ENCODE measurements at places on chromosomes 2 and 18.

DNA sequence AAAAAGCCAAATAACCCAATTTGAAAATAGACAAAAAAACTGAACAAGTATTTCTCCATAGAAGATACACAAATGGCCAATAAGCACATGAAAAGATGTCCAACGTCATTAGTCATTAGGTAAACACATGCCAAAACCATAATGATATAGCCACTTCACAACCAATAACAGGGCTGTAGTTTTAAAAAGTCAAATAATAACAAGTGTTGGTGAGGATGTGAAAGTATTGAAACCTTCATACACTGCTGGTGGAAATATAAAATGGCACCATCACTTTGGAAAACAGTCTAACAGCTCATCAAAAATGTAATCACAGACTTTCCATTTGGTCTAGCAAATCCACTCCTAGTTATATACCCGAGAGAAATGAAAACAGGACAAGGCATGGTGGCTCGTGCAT is 144.2 kb upstream of the CYP1B1 start:
- no peak for DNase-seq

- no peak for DNase-seq
Measured at GRCh38 chr18:50080316-50080715, 114.6 kb downstream of the MYO5B start.

GRCh38 chr18:79366177-79367094 is 29.3 kb upstream of the NFATC1 start:
- DNase-seq: no peak

DNA sequence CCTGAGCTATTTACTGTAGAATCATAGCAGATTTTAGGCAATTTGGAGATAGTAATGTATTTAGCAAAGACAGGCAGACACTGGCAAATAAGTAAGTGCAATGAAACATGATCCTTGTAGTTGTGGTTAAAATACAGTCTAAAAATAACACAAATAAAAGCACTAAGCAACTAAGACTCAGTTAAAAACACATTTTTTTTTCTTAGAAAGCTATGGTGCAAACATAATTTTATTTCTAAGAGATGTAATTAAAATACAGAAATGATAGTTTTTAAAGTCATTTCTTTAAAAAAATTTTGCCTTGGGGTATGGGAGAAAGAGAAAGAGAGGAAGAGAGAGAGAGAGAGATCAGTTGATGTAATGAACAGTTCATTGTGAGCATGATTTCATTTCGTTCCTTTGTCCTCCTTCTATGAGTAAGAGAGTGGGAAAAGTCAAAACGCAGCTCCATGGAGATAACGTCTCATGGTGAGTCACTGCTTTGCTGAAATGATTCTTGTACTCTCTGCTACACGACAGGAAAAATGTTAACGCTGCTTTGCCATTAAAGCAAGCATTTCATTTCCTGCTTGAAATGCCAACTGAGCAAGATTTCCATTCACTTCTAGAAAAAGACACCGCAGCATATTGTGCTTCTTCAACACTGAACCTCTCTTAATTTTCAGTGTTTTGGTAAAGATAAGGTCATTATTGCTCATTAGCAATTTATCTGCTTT is 61.3 kb upstream of the PGAP1 start:
- no peak for DNase-seq

GRCh38 chr18:32707147-32707546 is 65.7 kb downstream of the KLHL14 start:
- DNase-seq: no peak

- no peak for DNase-seq
Measured at GRCh38 chr2:118844261-118845004, 3.0 kb downstream of the EN1 start.

DNA sequence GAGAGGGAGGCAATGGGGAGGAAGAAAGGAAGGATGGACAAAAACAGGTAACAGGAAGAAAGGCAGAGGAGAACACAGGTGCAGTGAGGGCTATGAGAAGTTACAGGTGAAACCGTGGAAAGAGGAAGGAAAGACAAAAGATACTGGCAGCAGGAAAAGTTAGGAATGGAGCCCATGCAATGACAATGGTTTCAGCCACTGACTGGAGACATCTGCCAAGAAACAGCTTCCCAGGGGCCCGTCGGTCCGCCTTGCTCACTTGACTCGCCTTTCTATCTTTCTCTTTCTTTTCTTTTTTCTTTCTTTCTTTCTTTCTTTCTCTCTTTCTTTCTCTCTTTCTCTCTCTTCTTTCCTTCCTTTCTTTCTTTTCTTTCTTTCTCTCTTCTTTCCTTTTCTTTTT is 37.5 kb downstream of the ST8SIA5 start:
- DNase-seq: no peak

- no peak for DNase-seq
Measured at GRCh38 chr2:190062053-190062452, 476 bp downstream of the MSTN start.

- no peak for DNase-seq
Measured at GRCh38 chr2:172181840-172182239, 79.1 kb upstream of the DLX2 start.

DNA sequence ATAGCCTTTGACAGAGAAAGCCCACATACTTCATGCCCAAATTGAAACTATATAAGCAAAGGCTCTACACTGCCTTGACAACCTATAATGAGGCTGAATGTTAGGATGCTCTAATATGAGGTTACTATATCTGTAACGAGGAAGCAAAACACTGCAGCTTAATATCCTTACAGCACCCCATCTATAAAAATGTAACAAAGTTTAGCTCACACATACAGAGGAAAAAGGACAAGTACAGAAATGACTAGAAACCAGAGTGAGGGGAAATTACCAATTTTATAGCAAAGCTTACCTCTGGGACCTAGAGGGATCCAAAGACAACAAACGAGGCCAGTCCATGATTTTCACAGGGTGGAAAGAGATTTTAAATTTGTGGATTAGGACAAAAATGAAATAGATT is 138.5 kb downstream of the COL4A4 start:
- no peak for DNase-seq

- no peak for DNase-seq
Measured at GRCh38 chr18:27042177-27042576, 142.9 kb downstream of the CHST9 start.

Measured in stimulated activated CD8-positive, alpha-beta memory T cell treated with anti-CD3 and anti-CD28 coated beads, Interleukin-15, amount 100 ng/mL, for 24 hours (primary cell).